ENCODE measurements at places on chromosomes 3 and 15.
A peak's percentile ranks its signal among the peaks of the same experiment; 100 is the strongest.

- no peak for DNase-seq
Measured at GRCh38 chr3:164459521-164460151, 618.7 kb downstream of the SI start.

DNA sequence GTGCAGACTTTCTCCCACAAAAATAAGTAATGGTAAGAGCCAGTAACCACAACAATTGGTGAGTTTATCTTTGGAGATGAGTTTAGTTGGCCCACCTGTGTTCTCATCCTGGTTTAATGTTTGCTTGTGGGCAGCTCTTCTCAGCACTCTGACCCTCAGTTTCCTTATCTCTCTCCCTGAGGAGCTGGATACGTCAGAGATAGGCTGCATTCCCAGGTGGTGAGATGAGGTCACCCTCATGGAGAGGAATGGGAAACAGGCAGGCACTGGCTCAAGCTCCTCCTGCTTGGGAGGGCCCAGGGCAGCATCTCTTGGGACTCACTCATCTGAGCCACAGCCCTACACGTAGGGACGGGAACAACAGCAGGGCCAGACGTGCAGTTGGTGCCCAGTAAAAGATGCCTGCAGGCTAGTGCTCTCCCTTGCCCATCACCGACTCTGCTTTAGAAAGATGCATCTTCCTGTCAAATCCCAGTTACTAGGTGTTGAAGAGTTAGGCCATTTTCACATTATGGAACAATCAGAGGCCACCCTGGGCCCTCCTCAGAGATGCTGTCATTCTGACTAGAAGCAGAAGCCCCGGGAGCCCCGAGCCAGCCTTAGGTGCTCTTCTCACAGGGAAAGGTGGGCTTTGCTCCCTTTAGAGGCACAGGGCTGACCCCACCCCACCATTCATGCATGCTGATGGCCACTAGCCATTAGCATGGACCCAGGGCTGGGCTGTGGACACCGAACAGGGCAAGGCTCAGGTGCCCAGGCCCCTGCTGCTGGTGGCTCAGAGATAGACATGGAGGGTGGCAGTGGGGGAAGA lies 59.7 kb downstream of the GRIP2 start:
- no peak for DNase-seq

DNA sequence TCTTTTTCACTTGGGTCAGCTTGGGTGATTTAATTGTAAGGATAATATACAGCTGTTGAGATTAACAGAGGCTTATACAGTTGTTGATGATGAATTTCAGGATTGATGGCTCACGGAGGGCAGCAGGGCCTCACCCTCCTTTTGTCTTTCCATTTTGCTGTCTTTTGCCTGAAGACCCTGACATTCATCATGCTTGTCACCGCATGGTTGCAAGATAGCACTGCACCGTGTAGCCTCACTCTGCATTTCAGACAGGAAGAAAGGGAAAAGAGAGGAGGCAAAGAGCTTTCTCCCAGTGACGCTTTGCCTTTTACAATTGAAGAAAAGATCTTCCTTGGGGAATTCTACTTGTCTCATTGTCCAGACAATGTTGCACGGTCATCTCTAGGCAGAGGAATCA lies 115.1 kb downstream of the TPRG1 start:
- no peak for DNase-seq

DNA sequence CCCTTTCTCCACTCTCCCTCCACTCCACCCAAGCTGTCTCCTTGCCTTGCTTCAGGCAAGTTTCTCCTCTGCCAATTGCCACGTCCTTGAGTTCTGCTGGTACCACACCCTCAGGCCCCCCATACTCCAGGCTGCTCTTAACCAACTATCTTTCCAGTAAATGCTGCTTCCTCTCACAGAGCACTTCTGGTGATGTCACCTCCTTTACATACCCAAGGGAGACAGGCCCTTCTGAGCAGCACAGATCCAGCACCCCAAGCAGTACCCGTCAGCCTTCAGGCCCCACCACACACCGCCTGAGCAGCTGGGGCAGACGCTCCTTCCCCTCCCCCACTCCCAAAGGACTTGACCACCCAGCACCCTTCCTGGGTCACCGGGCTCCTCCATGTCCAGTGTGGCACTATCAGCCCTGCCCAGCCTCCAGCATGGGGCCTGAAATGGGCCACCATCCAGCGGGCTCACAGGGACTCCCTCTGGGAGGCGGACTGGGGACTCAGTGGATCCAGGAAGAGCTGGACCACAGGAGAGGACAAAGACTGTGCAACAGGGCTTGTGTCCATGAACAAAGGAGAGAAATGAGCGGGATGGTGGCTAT lies 50.2 kb downstream of the KLF15 start:
- DNase-seq, result no peak

- no peak for DNase-seq
Measured at GRCh38 chr15:58462547-58462946, 30.8 kb downstream of the LIPC start.

DNA sequence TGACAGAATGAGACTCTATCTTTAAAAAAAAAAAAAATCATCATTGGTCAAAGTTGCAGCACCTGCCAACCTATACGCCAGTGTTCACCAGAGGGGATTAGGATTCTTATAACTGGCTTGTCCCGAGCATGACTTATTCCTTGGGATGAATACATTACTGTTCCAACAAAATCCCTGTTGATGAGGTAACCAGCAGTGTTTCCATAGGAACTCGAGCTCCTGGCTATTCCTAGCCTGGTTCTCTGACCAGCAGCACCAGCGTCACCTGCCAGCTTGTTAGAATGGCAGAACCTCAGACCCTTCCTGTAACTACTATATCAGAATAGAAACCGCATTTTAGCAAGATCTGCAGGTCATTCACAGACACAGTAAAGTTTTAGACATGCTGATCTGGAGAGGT lies 364.4 kb downstream of the PTPRG start:
- DNase-seq, result no peak

GRCh38 chr3:5144316-5144994 lies 22.4 kb downstream of the ARL8B start:
- no peak for DNase-seq

GRCh38 chr3:156174229-156174847 lies 54.0 kb downstream of the KCNAB1 start:
- DNase-seq, result peak; percentile 81

DNA sequence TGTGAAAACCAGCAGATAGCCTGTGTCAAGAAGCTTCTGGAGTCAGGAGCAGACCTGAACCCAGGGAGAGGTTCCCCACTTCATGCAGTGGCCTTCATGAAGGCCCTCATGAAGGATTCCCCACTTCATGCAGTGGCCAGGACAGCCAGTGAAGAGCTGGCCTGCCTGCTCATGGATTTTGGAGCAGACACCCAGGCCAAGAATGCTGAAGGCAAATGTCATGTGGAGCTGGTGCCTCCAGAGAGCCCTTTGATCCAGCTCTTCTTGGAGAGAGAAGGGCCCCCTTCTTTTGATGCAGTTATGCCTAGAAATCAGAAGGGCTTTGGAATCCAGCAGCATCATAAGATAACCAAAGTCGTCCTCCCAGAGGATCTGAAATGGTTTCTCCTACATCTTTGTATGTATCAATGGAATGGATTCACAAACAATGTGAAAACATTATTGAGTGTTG lies 103.9 kb upstream of the CHD2 start:
- no peak for DNase-seq

GRCh38 chr15:49926740-49927139 lies 192.3 kb downstream of the ATP8B4 start:
- no peak for DNase-seq

DNA sequence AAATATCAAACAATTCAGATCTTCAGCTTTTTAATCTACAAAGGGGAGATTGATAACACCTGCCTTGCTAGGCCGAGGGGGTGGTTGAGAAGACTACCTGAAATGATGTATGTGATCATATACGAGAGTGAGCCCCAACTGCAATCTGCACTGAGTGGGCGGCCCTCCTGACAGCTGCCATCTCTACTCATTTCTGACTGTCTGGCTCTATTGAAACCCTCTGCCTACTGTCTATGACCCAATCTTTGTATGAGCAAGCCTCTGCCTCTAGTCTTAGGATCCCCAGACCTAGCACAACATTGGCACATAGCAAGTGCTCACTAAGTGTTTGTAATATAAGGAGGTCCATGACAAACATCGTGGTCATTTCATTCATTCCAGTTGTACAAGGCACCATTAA lies 144.4 kb upstream of the NR2F2 start:
- DNase-seq, result no peak

DNA sequence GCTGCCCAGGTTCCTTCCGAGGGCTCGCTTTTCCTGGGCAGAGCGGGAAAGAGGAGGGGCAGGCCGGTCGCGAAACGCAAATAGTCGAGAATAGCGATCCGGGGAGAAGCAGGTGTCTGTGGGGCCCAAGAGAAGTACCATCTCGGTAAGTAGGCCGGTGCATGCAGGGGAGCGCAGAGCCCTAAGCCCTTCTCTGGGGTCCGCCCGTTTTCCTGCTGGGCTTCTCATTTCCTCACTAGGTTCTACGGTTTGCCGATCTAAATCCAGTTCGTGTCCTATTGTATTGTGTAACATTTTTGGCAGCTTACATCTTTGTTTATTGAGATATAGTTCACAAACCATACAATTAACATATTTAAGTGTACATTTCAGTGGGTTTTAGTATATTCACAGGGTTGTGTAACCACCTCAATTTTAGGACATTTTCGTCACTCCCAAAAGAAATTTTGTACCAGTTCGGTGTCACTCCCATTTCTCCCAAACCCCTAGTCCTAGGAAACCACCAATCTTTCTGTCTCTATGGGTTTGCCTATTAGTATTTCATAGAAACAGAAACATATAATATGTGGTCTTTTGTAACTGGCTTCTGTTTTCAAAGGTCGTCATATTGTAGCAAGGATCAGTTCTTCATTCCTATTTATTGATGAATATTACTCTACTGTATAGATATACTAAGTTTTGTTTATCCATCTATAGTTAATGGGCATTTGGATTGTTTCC lies 6.8 kb upstream of the TRIM69 start:
- peak; percentile 37 for DNase-seq

DNA sequence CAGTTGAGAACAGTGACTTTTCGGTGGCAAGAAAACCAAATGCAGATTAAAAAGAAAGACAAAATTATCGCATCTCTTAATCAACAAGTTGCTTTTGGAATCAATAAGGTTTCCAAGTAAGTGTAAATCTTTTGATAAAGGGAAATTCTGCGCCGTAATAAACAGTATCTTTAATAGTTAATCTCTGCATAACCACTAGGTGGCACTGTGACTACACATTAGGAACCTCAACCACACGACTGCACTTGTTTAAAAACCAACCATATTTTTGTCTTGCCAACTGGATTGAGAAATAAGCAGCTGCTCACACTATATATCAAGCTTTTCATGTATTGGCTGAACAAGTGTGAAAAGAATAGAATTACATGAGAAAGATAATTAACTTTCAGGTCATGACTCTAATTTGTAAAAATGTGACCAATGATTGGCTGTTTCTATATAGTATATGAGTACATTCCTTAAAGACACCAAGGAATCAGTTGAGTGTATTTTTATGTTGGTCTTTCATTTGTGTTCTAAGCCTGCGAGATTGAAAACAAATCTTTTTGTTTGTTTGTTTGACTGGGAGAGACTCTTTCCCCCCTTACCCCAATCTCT lies 72.7 kb downstream of the DZIP3 start:
- peak; percentile 68 for DNase-seq

DNA sequence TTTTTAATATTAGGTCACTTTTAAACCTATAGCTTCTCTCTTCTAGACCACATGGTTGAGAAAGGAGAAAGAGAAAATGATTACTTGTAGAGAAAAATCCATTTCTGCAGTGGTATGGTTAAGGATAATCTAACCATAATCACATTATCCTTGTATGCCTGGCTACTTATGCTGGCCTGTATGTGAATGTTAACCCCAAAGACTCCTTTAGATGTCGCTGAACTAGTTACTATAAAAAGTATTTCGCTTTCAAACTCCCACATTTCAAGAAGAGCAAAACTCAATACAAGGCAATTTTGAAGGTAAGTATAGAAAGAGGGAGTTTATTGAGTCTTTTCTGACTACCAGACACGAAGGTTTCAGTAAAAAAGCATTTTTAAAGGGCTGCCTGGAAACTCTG lies 2.2 kb downstream of the KCTD6 start:
- DNase-seq, result peak; percentile 51

GRCh38 chr3:29338377-29338776 lies 57.5 kb downstream of the RBMS3 start:
- no peak for DNase-seq

- DNase-seq, result no peak
Measured at GRCh38 chr3:146067048-146067447, 93.9 kb downstream of the PLOD2 start.

DNA sequence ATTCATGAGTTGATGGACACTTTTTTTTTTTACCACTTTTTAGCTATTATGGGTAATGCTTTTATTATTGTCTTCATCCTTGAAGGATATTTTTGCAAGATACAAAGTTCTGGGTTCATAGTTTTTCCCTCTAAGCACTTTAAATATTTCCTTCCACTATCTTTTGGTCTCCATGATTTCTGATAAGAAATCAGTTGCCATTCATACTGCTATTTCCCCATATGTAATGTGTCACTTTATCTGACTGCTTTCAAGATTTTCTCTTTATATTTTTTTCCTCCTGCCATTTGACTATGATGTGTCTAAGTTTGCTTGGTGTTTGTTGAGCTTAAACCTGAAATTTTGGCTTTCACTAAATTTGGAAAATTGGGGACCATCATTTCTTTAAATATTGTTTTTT lies 19.3 kb downstream of the NRG4 start:
- no peak for DNase-seq

GRCh38 chr3:23404246-23404645 lies 201.1 kb downstream of the UBE2E2 start:
- DNase-seq, result no peak

- DNase-seq, result no peak
Measured at GRCh38 chr3:142216321-142216720, 9.1 kb downstream of the GK5 start.

DNA sequence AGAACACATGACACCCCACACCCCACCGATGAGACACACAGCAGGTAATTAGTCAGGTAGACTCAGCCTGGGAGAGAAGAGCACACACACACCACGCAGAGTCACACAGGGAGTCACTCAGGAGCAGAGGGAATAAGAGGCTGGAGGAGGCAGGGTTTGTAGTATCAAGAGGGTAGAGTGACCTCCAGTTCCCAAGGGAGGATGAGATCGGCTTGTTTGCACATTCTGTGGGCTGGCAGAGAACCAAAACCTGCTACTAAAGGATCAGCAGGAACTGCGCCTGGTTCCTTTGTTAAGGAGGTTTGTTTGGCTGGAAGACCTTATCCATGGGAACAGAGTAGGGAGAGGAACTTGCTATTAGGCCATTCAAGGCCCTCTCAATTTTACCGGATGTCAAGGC lies 281.4 kb upstream of the SLCO3A1 start:
- no peak for DNase-seq

DNA sequence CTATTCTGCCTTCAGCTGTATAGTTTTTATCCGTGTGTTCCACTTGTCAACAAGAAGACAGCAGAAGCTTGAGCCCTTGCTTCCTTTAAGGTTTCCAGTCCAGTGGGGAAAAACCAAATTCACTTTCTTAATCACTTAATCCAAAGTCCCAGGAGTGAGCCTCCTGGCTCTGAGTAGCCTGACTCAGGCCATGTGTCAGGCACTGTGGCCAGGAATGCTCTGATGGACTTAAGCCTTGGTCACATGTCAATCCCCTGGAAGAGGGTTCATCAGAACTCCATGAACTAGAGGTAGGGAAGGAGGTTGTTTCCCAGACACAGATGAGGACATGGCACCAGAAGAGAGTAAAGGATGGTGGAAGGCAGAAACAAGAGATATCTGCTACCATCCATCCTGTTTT lies 8.8 kb downstream of the VIPR1 start:
- no peak for DNase-seq

Measured in cerebellar cortex (tissue), 1 donor.